ENCODE measurements at places on chromosomes 4 and X. TPM values are rescaled to one million over a fixed set of nuclear protein-coding genes. Genes with fewer than 3 reads are reported as not detected.

DNA sequence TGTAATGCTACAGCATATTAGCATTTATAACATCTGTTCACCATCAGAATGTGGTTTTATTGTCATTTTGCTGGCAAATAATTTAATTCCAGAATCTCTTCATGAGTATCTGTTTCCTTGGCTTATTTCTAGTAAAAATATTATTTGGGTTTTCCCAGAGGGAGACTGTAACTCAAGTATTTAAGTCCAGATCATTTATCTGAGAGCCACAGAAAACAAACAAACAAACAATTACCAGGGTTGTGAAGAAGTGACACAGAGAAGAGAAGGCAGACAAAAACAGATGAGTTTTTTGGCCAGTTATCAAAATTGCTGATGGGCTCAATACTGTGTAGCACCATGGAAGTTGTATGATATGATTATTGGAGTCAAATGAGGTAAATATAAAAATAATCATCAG lies 515.1 kb downstream of the TECRL start:
- no peak for DNase-seq

GRCh38 chr4:5338531-5338930 lies 287.3 kb downstream of the STK32B start:
- DNase-seq = no peak

DNA sequence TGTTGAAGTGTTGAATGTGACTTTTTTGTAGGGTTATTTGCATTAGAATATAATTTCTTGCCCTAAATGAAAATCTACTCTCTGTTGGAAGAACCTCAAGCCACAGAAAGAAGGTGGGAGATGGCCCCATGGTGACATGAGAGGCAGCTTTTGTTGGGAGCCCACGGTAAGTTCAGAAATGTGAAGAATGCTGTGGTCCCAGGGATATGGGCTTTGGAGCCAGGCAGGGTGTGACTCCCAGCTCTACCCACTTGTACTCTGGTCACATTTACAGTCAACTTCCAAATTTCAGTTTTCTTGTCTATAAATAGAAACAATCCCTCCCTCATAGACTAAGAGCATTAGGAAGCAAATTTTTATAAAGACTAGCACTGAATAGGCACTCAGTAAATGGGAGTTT lies 177.8 kb downstream of the RAB28 start:
- no peak for DNase-seq

ALPK1 gene
- total RNA-seq = 9.1 TPM

GRCh38 chr4:8286719-8287342 lies 17.3 kb downstream of the HTRA3 start:
- DNase-seq = no peak

ODAPH gene
- total RNA-seq = 0.43 TPM

DNA sequence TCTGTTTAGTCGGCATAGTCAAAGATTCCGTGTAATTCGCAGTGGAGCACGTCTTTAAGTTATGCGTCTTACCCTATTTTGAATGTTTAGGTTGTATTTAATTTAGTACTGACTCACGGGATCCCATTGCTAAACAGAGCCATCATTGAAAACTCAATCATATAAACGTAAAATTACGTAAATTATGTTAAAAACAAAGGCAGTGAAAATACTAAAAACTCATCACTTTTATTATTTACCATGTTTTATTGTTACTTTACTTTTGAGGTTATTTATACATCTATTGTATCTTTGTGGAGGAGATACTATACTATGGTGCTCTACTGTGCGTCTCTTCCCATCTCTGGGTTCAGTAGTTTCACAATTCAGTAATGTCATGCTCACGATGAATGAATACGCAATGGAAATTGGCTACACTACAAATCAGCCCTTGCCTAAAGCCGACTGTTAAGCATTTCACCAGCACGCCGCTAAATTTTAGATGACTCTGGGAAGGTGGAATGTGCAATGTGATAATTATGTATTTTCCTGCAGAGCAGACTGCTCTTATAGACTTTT lies 944 bp downstream of the FUNDC2 start:
- DNase-seq = peak; percentile 73

Data from activated CD4-positive, alpha-beta T cell treated with anti-CD3 and anti-CD28 coated beads, Interleukin-2, amount 10 ng/mL, durations not matched to agents 24 days and 14 days (primary cell).